HAP-1 (cell line): ENCODE measurements at places on chromosomes 2 and 18.

DNA sequence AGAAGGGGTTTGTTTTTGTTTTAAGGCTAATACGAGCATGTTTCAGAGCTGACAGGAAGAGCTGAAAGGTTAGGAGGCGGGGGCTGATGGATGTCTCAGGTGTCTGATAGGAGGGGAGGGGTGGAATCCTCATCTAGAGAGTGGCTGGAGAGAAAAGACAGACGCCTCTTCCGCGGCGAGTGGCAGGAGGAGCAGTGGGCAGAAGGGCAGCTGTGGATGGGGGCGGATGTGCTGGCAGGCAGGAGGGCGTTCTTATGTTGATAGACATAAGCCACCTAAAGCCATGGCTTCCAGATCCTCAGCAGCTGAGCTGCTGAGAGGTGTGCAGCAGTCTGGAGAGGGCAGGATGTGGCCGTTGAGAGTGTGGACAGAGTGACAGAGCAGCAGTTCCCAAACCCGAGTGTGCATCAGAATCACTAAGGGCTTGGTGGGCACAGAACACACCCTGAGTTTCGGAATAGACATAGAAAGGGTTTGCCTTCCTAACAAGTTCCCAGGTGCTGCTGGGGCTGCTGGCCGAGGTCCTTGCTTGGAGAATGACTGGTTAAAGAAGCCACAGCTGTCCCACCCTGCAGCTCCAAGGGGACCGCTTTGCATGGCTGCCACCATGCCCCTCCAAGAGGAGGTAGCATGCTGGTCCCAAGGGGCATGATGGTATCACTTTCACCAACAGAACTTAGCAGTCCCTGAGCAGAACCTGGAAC lies 3.0 kb upstream of the ITM2C start:
- DNase-seq, result no peak

- DNase-seq, result no peak
Measured at GRCh38 chr18:13163167-13163927, 55.2 kb upstream of the LDLRAD4 start.

DNA sequence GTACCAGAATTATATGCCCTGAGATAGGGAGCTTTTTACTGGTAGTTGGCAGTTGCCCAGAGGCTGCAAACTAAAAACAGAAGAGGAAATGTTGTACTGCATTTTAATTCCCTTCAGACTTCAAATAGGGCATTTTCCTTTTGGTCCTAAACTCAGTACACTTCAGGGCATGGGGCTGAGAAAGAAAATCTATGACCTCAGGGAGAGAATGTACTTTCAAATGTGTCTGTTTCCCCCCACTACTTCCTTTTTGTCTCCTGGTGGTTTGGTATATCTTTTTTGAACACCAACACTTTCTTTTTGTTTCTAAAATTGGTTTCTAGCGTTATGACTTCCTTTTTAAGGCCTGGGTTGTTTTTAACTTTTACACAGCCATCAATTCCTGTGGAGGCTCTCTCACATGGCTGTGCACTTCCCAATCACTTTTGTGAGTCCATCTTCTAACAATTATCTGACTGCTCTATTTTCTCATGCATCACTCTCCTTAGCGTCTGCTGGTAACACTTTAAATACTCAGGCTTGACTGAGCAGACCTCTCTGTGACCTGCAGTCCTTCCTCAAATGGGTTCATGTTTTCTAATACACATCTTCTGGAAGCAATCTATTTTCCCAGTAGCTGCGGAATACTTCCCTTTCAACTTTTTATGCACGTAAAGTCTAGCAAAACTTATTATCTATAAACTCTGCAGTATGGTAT lies 596.0 kb downstream of the LRP1B start:
- no peak for DNase-seq

- DNase-seq, result no peak
Measured at GRCh38 chr2:230657462-230657861, 55.2 kb upstream of the CAB39 start.

DNA sequence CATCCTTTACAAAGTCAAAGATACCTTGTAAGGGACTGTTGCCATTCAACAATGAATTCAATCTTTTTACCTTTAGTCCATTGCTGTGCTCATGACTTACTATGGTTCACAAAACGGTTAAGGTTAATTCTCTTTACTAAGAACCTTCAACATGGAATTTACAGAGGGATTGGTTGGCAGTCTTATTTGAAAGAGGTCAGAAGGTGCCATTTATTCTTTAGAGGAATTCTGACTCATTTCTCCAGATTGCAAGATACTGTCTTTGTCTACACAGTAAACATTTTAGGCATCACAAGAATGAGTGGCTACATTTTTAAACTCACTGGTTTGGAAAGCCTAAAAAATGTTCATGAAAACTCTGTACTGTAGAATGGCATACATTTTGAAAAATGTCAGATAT lies 17.4 kb downstream of the KCNH7 start:
- DNase-seq, result no peak

GRCh38 chr2:240760576-240761246 lies 59.3 kb downstream of the KIF1A start:
- no peak for DNase-seq

DNA sequence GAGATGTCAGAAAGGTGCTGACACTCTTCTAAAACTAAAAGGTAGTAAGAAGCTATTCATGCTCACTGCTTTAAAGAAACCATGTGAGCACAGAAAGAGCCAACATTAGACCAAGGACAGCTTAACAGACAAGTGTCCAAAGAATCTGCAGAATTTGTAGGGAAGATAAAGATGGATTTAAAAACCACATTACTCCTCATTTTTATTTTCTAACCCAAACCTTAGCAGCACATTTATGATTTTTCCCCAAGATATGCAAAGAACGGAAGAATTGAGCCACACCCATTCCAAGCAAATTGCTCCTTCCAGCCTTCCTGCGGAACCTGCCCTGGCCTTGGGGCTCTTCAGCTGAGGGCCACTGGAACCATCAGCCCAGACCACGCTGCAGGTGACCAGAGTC lies 26.9 kb downstream of the MBP start:
- DNase-seq, result no peak

GRCh38 chr2:187934692-187935091 lies 357.0 kb upstream of the GULP1 start:
- DNase-seq, result no peak

- DNase-seq, result no peak
Measured at GRCh38 chr2:206856513-206856912, 82.8 kb upstream of the CPO start.

GRCh38 chr2:122445003-122445402 lies 689.6 kb downstream of the TSN start:
- DNase-seq, result peak; percentile 8

- no peak for DNase-seq
Measured at GRCh38 chr2:75077909-75078308, 119.5 kb downstream of the POLE4 start.

GRCh38 chr2:237720957-237721356 lies 77.6 kb upstream of the RBM44 start:
- no peak for DNase-seq

DNA sequence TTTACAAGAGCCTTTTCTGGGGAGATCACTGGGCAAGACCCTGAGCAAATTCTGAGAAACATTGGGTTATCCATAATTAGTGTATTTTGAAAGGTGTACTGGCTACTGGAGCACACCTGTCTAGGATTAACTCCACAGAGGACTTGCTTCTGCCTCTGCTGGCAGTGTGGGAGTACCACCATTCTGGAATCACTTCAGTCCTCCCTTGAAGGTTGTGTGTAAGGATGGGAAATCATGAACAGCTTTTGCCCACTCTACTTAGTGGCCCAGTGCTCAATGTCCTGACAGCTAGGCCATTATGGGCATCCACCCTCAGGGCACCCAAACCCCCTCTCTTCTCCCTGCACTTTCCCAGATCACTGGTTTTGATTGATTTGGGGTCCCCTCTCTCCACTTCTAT lies 8.1 kb upstream of the SANBR start:
- no peak for DNase-seq

DNA sequence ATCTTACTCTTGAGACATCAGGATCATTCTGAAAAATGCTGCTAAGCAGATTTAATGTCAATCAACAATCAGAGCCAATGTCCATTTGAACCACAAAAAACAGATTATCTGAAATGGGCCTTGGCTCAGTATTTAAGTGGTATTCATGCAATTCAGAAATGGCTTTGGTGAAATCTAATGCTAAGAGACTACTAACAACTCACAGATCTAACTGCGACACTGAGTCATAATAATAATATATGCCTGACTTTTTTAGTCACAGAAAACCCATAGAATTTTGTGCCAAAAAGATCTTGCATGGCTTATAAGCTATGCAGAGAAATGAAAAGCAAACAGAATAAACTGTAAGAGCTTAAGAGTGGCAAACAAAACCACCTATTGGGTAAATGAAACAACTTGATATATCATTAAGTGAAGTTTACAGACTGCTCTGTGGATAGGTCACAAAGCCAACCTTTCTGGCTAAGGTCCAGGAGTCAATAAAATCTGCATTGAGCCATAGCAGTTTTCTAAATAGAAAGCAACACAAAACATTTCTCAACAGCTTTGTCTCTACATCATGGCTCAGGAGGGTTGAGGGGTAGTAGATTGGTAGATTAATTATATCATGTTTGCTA lies 234.3 kb downstream of the LRATD1 start:
- DNase-seq, result peak; percentile 9
